NAMALWA (cell line): ENCODE measurements at places on chromosomes 5 and 9.

DNA sequence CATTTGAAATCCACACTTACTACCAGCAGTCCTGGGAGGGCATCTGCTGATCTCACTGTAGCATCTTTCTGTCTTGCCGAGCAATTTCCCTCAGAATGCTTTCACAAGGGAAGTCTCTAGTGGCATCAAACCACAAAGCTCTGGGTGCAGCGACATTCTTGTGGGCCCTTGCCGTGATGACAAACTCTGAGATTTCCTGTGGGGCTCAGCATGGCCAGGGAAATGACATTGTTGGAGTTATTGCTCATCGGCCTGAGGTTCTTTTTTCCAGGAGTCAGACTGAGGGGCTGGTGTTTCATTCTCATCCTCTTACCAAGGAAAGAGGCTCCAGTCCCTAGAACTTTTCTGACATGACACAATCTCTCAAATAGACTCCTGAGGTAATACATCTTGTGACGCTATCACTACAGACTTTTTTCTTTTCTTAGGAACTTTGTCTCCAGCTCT is 51.4 kb downstream of the PFDN1 start:
- DNase-seq, result peak; percentile 60

DNA sequence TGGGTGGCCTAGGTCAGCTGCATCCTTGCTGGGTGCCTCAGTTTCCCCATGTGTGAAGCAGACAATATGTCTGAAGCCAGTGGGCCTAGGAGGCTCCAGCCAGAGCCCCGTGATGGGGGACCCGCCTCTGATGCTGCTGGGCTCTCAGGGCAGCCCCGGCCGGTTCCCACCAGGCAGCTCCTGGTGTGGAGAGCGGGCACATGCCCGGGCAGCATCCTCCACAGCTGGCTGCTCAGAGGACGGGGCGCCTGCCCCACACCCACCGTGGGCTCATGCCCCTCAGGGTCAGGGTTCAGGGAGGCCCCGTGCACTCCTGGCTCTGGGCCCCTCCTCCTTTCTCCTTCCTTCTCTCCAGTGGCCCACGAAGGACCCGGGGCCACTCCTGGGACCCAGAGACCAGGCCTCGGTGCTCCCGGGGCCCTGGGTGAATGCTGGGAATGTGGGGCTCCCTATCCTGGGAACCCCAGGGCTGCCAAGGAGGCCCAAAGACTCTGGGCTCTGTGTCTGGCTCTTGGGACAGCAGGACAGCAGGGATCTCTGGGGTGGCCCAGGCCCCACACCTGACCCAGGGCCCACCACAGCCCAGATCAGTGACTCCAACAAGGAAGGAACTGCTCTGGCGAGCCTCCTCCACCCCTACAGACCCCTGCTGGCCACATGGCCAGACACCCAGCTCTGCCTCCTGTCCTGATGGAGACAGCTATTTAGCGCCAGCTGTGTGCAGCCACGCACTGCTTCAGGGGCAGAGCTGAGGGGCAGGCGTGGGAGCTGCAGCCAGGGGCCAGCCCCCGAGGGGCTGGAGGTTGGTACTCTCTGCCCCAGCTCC is 39.5 kb upstream of the EGFL7 start:
- DNase-seq, result no peak

- DNase-seq, result no peak
These were observed 219.7 kb downstream of the TRPM3 start for GRCh38 chr9:70901746-70902145.

DNA sequence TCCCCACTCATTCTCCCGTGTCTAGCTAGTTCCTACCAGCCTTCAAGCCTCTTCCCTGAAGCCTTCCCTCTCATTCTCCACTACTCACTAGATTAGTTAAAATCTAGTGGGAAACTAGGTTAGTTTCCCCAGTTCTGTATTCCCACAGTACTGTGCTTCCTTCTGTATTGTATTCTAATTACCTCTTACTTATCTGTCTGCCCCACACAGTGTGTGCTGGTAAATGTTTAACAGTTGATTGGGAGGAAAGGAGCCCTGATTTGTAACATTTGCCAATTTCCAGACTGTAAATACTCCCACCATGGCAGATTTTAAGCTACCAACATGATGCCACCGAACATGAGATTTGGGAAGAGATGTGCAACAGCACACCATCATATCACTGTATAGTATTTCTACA is 8.3 kb downstream of the KLHL3 start:
- DNase-seq, result no peak

DNA sequence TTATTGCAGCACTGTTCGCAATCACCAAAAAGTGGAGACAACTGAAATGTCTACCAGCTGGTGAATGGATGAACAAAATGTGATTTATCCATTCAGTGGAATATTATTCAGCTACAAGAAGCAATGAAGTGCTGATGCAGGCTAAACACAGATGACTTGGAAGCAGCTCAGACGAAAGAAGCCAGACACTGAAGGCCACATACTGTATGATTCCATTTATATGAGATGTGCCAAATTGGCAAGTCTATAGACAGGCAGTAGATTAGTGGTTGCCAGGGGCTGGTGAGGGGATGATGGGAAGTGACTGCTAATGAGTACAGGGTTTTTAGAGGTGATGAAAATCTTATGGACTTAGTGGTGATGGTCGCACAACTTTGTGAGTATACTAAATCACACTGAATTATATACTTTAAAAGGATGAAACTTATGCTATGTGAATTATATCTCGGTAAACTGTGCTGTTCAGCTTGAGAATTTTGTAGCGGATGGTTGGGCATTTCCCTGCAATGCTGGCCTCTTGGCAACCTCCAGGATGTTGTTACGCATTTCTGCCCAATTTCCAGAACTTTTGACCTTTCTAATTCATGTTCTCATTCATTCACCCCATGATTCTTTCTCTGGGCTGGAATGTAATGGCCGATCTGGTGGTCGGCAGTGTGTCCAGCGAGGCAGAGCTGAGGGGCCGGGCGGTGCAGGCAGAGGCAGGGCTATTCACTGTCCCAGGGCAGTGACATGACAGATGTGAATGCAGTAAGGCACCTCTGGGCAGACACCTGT is 22.0 kb upstream of the WNK2 start:
- DNase-seq, result no peak

DNA sequence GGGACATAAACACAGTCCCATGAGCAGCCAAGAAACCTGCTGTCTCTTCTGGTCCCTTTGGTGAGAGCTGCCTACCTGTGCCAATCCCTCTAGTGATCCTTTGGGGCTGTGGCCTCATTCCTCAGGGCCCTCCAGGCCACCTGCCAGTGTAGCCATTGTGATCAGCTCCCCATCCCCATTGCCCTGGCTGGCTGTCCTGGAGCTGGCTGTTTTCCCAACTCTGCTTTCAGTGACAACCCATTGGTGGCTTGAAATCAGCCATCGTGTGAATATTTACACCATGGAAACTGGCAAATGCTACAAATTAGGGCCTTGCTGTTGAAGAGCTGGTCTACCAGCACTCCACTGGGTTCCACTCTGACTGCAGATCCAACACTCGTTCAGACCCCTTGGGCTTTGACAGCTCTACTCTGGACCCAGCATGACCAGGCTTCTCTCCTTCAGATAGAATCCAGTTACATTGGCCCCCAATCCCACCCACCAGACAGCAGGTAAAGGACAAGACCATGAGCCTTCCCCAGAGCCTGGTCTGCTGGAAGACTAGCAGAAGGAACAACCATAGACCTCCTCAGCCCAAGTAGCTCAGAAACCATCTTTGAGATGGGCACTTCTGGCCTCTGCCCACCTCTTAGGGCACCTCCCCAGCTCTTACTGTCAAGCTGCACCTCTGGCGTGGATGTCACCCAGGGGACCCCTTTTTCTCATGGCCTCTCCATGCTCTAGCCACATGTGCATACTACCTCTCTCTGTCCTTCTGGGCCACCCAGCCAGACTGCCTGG is 69.2 kb upstream of the NEK6 start:
- DNase-seq, result no peak

DNA sequence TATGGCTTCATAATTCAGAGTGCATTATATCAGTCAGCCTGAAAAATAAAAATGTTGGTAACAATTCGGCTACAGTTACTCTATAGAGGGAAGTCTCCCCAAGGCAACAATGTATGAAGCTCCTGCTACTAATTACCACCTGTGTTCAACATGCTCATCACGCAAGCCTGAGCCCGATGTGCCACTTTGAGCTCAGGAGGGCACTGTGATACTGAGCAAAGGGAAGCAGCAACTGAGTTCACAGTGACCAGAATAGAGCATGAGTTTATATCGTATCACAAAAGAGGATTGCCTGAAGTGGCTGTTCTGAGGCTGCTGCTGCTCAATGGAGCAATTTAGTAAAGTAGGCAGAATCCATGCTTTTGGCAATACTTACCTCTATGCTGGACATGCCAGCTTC is 202.0 kb upstream of the HAPLN1 start:
- no peak for DNase-seq

- no peak for DNase-seq
These were observed 153.7 kb upstream of the DAPK1 start for GRCh38 chr9:87343816-87344430.
